ENCODE measurements at places on chromosomes 7 and 10.

- no peak for DNase-seq
Observed at GRCh38 chr10:80921032-80921431, 383.3 kb downstream of the SH2D4B start.

- no peak for DNase-seq
Observed at GRCh38 chr7:94391726-94392392, 2.8 kb upstream of the COL1A2 start.

GRCh38 chr7:123948136-123948535 is 23.1 kb downstream of the SPAM1 start:
- no peak for DNase-seq

- no peak for DNase-seq
Observed at GRCh38 chr7:192701-193480, 520 bp downstream of the FAM20C start.

GRCh38 chr7:83306502-83306901 is 143.8 kb upstream of the PCLO start:
- no peak for DNase-seq

DNA sequence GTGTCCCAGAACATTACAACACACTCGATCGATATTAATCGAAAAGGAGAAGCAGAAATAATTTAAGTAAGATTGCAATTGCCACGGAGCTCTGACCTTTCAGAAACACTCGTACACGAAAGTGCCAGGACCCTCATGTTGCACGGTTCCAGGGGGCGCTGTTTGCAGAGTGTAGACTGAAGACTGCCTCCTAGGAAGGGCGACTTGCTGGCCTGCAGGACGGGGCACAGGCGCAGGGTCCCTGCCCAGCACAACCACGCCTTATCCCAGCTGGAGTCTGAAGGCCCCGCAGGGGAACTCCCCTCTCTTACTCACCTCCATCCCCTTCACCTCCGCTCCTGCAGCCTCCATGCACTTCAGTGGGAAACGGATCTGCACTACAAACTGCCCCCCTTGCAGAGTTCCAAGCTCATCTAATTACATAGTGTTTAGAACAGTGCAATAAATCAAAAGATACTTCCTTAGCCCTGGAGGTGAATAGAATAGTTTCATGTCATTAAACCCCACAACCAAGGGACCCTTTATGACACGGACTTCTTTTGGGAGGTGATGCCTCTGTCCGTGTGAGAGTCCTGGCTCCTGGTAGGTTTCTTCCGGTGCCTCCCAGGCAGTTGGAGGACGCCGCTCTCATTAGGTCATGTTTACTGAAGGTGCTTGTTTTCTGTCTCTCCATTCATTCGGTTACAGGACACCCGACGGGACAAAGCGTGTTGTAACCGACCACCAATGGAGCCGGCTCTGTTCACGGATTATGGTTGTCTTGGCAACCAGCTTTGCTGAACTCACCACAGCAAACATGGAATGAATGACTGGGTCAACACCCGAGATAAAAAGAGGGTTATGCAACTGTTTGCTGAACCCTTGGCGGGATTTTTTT is 262.2 kb downstream of the BAMBI start:
- DNase-seq = peak; percentile 66

DNA sequence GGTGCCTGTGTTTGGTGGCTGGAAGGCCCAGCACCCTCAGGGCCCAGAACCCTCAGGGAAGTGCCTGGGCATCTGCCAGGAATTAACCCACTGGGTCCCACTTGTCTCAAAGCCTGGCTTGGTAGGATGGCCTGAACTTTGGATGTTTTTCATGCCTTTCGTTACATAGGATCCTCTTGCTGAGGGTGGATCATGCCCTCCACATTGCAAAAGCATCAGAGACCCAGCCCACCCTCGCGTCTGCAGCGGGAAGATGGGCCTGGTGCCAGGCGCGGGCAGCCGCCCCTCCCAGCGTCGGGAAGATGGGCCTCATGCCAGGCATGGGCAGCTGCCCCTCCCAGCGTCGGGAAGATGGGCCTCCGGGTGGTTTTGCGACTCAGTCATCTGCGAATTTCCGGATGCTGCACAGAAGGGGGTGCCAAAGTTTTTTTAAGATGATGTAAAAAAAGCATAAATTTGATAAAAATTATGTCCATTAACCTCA is 51.9 kb upstream of the PRKAR1B start:
- no peak for DNase-seq

- no peak for DNase-seq
Observed at GRCh38 chr7:55308186-55308929, 56.8 kb upstream of the LANCL2 start.

- no peak for DNase-seq
Observed at GRCh38 chr10:101974091-101974971, 81.6 kb downstream of the ARMH3 start.

DNA sequence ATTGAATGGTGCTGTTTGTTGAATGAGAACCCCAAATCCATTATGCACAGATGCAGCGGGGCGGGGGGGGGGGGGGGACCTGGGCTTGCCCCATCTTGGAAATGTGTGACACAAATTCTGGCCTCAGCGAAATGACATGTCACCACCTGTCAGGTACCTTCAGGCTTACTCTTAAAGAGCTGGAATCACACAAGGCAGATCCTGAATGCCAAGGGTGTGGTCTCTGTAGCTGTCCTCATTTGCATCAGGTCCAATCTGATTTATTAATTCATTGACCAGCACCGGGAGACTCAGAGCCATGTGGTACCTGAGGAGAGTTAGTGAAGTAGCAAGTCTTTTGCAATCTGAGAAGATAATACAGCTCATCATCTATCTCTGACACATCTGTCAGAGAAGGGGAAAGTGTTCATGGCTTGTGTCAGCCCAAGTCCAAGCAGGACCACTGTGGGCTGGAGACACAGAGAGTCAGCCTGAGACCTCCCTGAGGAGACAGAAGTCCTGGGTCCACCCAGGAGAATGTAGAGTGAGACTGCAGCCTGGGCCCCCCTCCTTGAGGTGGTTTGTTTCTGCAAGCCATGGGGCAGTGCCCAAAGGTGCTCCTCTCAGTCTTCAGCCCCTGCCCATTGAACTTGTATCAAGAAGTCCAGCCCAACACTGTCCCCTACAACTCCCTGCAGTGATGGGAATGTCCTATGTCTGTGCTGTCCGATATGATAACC is 46.7 kb downstream of the ADCYAP1R1 start:
- no peak for DNase-seq
